ENCODE measurements at places on chromosomes 7 and 10.

DNA sequence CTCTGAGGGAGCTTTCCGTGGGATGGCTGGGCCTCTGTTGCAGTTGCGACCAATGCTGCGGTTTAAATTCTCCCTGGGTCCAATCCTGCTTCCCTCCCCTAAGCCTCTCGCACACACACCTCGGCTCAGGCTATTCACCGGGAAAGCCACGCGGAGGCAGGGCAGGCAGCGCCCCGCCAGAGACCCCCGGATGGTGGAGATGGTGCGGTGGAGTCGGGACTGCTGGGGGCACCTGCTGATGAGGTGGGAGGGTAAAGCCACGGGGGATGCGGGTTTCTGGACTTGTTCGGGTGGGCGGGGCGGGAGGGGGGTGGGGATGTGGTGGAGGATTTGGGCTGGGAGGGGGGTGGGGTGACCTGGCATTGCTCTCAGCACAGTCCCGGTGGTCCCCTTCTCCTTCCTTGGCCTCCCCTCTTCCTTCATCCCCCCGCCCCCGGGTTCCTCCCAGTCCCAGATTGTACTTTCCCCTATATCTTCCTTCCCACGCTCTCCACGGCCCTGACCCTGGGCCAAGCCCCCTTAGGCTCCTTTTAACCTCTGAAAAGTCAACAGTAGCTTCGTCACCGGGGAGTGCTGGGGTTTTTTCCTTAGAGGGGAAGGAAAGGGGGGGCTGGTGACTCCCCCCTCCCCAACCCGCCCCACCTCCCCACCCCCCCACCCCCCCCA is 16.4 kb downstream of the UNCX start:
- no peak for DNase-seq

DNA sequence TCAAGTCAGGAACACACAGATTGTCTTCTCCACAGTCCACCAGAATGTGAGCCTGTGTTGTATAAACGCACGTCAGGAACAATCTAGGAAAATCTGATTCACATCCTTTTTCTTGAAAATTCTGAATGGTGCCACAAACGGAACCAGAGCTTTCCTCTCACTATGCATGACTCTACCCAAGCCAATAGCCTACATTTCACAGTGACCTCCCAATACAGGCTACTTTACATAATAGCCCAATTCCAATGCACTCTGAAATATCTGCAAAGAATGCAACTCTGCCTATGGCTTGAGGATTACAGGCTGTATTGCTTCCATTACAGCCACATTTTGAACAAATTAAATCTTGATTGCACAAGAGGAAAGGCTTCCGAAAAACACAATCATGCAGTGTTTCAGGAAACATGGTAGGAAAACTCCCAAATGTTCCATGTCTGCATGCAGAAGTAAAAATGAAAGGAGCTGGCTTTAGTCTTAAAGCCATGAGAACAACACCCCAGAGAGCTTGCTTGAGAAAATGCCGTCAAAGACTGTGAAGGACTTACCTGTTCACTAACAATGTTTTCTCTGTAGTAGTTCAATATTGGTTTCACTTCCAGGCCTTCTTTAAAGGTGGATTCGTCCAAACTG is 113.9 kb downstream of the ITGA8 start:
- DNase-seq = no peak

GRCh38 chr10:69650589-69651261 is 20.7 kb downstream of the FAM241B start:
- no peak for DNase-seq

- no peak for DNase-seq
Measured at GRCh38 chr10:90373911-90374310, 483.9 kb downstream of the HTR7 start.

DNA sequence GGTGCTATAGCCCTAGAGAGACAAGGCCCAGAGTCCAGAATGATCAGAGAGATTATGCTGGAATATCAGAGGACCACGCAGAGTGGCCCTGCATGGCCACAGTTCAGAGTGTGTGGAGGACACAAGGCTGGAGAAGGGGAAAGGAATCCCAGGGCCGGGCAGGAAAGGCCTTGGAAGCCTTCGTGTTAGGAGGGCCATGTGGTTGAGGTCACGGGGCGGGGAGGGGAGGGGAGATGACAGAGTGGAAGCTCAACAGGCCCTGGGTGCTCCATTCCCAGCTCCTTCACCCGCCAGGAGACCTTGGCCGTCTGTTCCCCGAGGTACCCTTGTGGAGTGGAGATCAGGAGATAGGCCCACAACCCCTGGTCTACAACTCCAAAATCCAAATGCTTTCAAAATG is 13.2 kb upstream of the EN2 start:
- DNase-seq = no peak

- DNase-seq = peak; percentile 92
Measured at GRCh38 chr7:96297876-96298275, 24.0 kb downstream of the SLC25A13 start.

DNA sequence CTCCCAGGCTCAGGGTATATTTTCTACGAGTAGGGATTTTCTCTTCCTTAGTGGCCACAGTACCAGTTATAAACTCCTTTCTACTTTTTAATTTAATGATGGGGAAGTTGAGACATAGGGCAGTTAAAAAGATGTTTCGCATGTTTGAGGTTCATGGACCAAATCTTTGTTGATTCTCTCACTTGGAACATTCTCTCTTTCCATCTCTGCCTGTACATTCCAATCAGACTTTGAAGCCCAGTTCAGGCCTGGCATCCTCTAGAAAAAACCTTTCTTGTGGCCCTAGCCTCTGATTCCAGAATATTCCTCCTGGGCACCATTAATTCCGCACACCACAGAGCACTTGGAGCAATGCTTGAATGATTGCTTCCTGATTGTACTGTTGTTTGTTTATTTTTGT is 18.5 kb downstream of the SLC13A4 start:
- no peak for DNase-seq

DNA sequence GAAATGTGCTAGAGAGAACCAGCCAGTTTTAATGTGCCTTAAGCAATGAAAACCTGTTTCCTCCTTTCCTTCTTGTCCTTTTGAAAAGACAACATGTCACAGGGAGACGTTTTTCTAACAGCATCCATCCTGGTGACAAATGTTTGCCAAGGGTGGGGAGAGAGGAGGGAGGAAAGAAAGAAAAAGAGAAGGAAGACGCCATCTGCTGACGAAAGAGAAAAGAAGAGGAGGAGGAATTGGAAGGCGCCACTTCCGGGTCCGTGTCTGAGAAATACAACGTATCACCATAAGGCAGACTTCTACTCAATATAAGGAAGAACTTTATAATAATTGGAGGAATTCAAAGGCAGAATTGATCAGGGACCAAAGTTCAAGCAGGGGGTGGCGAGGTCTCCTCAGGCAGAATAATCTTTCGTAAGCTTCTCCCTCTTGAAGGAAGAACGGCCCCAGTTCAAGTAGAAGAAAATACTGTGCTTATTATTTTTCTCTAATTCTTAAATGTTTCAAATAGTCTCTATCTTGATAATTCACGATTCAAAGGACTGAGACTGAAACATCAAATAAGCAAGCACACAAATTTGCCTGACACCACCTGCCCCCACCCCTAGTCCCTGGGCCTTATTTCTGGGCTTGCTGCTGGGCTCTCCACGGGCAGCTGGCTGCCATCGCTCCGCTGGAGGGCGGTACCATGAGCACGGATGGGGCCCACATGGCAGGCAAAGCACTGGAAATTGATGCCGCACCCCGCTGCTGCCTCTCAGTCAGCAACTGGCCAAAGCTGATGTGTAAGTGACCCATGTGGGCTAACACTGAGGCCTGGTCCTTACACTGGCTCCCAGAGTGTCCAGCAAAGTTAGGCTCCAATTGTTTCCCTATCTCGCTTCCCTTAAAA is 273.7 kb upstream of the KLF14 start:
- peak; percentile 87 for DNase-seq

- DNase-seq = no peak
Measured at GRCh38 chr7:128431221-128431620, 21.4 kb upstream of the IMPDH1 start.
